Body of pancreas (tissue), 4 donors: ENCODE measurements at places on chromosomes 16 and 17.

GRCh38 chr17:31740611-31741082 lies 118.4 kb downstream of the COPRS start:
- no peak for DNase-seq

DNA sequence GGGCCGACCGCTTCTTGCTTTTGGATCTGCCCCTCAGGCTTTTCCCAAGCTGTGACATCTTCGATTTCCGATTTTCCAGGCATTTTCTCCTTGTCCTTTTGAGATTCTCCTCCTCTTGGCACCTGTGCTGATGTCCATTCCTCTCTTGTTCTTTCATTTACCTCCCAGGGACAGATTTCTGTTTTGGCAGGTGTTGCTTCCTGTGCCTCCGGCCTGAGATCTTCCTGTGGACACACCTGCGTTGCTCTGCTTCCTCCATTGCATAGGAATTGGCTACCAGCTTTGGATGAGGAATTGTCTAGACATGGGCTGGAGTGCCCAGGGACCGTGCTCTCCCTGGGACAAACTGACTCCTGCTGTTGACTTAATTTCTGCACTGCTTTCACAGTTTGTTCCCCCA lies 15.1 kb downstream of the GPR179 start:
- DNase-seq: no peak

DNA sequence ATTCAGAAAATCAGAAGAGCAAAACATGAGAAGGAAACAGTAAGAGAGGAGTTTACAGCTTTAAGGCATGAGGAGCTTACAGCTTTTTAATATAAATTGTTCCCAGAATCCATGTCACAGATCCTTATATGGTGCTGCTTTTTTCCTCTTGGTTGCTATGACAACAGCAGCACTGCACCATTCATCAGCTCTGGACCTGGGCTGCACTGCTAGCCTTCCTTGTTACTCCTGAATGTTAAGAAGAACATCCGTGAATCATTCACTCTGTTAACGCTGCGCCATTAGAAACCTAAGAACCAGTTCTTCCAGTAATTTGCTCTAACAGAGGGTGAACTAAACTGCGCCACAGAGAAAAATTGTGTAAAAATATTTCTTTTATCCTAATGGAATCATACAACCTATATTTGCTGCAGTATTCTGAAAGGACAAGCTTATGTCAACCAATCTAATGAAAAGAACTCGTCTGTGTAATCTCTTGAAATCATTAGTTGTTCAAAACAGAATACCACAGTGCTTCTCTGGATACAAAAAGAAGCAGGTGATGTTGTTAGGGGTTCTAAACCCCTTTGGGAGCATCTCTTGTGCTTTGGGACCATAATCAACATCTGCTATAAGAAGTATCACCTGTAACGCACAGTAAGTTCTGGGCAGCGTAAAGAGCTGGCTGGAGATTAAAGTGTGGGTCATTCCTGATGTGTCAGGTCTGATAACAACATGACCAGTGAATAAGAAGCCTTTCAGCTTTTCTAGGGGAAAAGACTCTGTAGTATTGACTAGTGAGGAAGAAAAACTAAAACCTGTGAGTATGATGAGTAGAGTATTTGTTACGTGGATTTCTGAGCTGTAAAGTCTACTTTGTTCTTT lies 151.2 kb downstream of the TANC2 start:
- no peak for DNase-seq

DNA sequence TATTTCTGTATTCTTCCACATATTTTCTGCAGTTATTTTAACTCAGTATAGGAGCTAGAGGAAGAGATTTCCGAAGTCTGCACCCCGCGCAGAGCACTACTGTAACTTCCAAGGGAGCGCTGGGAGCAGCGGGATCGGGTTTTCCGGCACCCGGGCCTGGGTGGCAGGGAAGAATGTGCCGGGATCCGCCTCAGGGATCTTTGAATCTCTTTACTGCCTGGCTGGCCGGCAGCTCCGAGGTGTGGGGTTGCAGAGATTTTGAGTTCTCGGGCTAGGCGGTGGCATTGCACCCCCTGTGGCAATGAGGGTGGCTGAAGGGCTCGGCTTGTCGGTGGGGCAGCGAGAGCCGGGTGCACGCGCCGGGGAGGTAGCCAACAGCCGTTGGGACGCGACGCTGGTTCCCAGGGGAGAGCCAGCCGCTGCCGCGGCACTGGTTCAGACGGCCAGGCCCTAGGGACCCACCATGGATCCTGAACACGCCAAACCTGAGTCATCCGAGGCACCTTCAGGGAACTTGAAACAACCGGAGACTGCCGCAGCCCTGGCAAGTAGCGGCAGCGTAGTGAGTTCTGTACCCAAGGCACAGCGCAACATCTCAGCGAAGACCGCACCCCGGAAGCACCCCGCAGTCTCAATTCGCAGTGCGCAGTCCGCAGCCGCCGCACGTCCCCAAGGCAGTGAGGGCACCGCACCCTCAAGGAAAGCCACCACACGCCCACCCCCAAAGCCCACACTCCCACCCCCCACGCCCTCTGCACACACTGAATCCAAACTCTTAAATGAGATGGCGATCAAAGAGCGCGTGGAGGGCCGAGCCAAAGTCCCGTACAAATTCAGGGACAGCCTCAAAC lies at the start of gene CMTM1:
Gene CMTM1 (plus strand): TSS at position 389 of the 851 bp plus-strand sequence. CDS start 75 bp downstream, at position 464.
- no peak for DNase-seq
